ENCODE measurements at places on chromosomes 5 and 9.

DNA sequence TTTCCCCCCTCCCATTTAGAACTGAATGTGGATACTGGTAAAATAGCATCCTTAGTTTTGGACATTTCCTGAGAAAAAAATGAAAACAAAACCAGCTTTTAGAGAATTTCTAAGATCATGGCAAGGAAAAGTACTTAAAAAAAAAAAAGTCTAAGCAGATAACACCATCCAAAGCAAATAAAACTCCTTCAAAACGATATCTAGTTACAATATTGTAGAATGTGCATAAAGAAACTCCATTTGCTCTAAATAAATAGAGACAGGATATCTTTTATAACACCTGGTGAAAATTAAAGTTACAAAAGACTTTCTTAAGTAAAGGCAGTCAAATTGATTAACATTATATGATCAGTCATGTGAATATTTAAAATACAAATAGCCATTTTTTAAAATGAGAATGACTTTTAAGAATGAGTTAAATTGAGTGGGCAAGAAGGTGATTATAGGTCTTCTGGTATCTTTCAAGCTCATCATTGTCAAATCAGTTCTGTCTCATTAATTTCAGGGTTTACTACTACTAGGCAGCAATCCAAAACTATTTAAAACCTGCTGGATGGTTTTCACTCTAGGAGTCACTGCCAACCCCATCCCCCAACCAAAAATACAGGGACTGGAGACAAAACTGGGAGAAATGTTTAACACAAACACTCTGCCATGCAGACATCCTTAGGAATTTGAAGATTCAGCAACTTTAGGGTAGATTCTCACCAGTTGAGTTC, 382.6 kb downstream of the ADGRV1 start:
- DNase-seq = no peak

DNA sequence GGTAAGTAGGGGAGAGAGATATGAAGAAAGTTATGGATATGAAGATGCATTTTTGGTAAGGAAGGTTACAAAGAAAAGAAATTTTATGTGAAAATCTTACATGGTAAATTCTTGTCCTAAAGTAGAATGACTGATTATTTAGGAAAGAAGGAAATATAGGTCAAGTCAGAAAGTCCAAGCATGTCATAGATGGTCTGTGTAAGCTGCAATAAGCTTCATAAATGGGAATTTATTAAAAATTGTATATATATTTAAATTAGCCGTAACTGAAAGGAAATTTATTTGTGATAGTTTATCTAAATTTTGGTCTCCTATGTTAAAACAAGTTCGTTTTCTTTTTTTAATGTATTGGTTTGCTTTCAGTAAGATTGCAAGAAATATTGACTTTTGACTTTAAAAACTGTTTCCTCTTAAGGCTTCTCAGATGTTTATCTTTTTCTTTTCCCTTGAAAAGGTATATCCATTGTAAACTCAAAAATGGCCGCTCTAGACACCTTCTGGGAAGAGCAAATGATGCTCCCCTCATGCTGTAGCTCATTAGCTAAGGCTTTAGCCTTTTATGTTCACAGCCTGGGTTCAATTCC, 46.8 kb upstream of the HAPLN1 start:
- DNase-seq = no peak

GRCh38 chr5:15021266-15022046, 149.9 kb upstream of the ANKH start:
- DNase-seq = no peak

- no peak for DNase-seq
Observed at GRCh38 chr9:68505681-68506409, 34.8 kb downstream of the TMEM252 start.

DNA sequence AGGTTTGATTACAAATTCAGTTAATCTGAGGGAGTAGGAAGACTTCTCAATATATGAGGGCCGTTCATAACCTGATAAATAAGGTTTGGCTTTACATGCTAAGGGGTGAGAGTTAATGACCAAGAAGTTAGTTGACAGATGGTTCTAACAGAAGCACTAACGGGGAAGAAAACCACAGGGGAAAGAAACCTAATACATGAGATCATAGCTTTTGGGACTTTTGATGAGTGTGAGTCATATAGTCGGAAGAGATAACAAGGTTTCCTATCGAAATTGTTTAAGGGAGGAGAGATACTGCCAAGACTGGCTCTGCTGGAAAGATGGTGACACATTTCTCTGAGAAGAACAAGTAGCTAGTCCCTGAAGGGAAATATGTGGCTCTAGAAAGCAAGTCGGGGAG, 140.1 kb downstream of the COX7C start:
- DNase-seq = no peak

DNA sequence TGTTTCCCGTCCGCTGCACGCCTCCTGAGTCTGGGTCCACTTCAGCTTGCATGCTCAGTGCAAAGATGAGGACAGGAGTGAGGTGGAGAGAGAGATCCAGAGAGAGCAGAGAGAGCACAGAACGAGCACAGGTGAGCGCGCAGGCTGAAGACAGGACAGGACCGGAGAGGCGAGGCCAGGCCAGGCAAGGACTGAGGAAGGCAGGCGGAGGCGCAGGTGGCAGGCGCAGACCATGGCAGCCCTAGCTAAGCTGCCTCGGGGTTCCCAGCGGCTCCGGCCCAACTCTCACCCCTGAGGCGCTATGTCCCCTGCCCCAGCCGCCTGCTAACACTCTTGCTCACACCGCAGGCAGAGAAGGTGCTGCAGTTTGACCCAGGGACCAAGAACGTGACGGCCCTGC, 9.7 kb downstream of the GRIN1 start:
- no peak for DNase-seq

GRCh38 chr5:96065685-96066385, 104.2 kb upstream of the ELL2 start:
- peak; percentile 35 for DNase-seq

- no peak for DNase-seq
Observed at GRCh38 chr5:122723606-122724352, 51.1 kb upstream of the SNX2 start.

DNA sequence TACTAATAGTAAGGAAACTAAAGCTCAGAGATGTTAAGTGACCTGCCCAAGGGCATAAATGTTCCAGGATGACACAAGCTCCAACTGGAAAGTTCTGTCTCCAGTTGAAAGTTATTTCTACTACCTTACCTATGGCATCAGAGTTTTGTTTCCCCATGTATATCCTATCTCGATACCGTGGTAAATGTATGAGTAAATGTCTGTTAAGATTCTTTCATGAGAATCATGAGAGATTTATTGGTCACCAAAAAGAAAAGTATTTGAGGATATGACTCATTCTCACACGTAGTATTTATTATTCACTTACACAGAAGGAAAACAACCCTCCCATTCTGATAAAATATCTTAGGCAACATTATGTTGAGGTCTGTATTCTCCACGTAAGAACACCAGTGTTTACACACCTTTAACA, 11.1 kb upstream of the SHOC1 start:
- no peak for DNase-seq

GRCh38 chr9:71073494-71073893, 47.9 kb downstream of the TRPM3 start:
- DNase-seq = no peak

- no peak for DNase-seq
Observed at GRCh38 chr5:132872788-132873118, 715 bp upstream of the LEAP2 start.

- DNase-seq = no peak
Observed at GRCh38 chr9:4594545-4594944, 67.5 kb upstream of the PLPP6 start.

- DNase-seq = no peak
Observed at GRCh38 chr9:133401588-133401987, 16.2 kb downstream of the REXO4 start.

GRCh38 chr5:97044052-97044451, 98.4 kb downstream of the LIX1 start:
- no peak for DNase-seq

DNA sequence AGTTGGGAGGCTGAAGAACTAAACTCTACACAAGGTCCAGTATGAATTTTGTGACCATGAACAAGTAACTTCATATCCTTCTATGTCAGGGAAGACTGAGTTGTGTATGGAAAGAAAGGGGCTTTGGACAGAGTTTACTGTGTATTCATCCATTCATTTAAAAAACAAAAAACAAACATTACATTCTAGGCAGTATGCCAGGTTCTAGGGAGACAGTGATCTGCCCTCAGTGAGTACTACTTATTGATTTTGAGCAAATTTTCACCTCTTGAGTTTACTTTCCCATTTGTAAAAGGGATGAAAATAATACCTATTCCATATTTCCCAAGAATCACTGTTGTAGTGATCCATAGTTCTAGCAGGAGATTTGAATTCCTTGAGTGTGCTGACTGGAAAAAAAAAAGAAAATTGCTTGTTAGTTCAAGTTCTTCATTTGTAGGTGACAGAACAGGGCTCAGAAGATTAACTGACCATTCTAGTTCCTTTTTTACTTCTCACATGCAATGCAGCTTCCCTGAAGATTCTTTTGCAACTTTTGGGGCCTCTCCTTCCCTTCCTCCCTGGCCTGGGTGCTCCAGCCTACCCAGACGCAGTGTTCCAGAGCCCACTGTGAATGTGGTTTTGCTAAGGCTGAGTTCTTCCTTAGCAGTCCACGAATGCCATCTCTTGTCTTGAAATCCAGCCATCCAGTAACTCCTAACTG, 2.6 kb upstream of the GAPVD1 start:
- DNase-seq = no peak

- DNase-seq = no peak
Observed at GRCh38 chr9:71797266-71797665, 29.0 kb upstream of the CEMIP2 start.

- DNase-seq = no peak
Observed at GRCh38 chr5:91031402-91031752, 351.7 kb downstream of the ARRDC3 start.

DNA sequence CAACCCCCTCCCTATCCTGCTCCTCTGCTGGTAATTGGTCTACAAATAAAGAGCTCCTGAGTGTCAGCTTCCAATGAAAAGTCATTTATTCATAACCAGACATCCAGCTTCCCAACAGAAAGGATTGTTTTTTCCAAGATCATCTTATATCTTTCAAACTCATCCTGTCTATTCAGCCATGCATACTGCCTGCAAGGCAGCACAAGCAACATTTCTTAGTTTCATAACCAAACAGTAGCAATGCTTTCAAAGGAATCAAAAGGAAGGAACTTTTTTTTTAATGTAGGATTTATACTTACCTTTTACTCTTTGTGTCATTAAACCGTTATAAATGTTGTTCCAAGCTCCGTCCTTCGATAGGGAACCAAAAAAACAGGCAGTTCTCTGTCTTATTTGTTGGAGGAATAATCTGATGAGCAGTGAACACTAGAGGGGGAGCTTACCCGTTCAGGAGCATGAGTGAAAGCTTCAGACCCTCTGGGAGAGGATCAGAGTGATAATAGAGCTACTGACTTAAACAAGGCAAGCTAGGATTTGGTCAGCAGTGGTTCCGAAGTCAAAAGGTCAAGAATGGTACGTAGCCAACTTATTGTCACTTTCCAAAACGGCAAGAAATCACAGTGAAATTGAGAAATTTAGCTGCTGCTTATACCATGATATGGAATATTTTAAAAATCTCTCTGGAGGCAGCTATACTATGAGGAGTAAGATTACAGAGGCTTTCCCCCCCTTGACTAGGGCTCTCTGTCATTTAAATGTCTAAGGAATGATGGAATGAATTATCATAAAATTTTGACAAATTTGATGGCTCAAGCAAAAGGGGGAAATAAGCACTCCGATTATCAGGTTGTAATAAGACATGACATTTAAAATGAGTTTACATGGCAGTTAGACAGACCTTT, 892.9 kb downstream of the NR2F1-AS1 start:
- DNase-seq = no peak

- no peak for DNase-seq
Observed at GRCh38 chr5:132601071-132601728, 44.4 kb downstream of the RAD50 start.

DNA sequence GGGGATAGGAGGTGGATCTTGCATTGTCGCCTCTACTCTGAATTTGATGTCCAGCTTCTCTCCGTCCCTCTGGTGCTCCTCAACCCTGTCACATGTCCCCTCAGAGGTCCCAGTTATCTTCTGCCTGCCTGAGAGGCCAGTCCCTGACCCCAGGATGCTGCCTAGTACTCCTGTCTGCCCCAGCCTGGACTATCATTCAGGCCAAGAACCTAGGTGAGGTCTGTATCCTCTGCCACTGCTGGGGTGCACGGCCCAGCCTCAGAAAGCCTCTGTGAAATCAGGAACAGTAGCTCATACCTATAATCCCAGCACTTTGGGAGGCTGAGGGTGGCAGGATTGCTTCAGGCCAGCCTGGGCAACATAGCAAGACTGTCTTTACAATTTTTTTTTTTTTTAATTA, 8.6 kb downstream of the SPINK4 start:
- no peak for DNase-seq

GRCh38 chr9:133712221-133713100, 25.7 kb downstream of the SARDH start:
- DNase-seq = no peak

DNA sequence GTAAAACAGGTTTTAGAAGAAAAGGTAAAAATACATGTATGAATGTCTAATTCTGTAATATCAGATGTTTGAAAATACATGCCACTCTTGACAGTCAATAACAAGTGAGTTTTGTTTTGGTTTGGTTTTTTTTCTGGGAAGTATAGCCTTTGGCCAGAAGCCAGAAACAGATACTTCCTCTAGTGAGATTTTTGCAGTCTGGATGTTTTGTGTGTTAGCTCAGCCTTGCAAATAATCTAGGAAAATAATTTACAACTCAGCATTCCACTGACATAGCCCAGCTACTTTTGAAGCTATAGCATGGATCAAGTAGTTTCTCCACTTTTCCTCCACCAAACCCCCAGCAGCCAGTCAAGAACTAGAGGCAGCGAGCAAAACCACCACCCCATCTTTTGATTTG, 56.7 kb downstream of the SLC1A1 start:
- DNase-seq = no peak

DNA sequence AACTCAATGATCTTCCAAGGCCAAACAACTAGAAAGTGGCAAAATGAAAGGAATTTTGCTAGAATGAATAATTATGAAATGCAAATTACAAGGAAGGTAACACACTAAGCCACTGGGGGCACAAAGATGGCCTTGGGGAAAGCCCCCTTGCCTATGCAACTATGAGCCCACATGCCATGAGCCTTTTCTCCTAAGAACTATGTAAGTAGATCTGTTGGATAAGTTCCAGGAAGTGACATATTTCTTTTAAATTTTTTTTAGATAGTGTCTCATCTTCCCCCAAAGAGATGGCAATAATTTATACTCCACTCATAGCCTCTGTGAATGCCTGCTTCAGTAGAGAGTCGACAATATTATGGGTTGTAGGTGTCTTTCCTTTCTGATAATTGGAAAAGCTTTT, 257.8 kb downstream of the AUH start:
- no peak for DNase-seq

DNA sequence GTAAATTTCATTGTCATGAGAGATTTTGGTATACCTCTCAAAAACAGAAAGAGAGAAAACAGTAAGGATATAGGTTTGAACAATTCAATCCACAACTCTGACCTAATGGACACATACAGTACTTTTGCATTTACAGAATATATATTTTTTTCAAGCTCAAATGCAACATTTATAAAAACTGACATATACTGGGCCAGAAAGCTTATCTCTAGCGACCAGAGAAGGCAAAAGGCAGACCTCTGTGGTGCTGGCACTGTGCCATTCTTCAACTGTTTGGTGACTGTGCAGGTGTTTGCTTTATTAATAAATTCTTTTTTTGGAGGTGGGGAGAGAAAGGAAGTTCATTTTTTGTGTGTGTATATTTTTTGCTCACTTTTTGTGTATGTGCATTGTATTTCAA, 6.0 kb upstream of the PLAC8L1 start:
- no peak for DNase-seq
